A549 treated with CORT108297 at 1 μM for 4 hours (cell line): ENCODE measurements at places on chromosomes 5 and 9. TPM values are rescaled to one million over a fixed set of nuclear protein-coding genes. Genes with fewer than 3 reads are reported as not detected.

Gene ARHGEF39
- total RNA-seq = 13.1 to 20.9 TPM (median 19.3 TPM) in 5 replicates

Gene GABRP
- not detected in 5 replicates for total RNA-seq

Gene CMYA5
- 0.12 to 0.19 TPM (median 0.15 TPM) in 5 replicates for total RNA-seq

Gene CNTFR
- total RNA-seq = 0.07 to 0.13 TPM (median 0.11 TPM) in 5 replicates

Gene SLCO4C1
- 0.02 TPM in 1 of 5 replicates, not detected in the others for total RNA-seq

Gene PLPPR1
- not detected in 5 replicates for total RNA-seq

Gene BARHL1
- total RNA-seq = 0.03 TPM in 1 of 5 replicates, not detected in the others

Gene C5orf47
- total RNA-seq = 0.05 TPM in 1 of 5 replicates, not detected in the others

Gene TNFSF15
- 0.21 to 0.40 TPM (median 0.25 TPM) in 5 replicates for total RNA-seq

Gene PCDHB5
- 1.2 to 1.8 TPM (median 1.6 TPM) in 5 replicates for total RNA-seq

Gene GPRIN1
- total RNA-seq = 7.1 to 9.6 TPM (median 8.5 TPM) in 5 replicates

Gene SPATA31C1
- total RNA-seq = not detected in 5 replicates

Gene PCDHA13
- total RNA-seq = 0.05 to 0.20 TPM (median 0.06 TPM) in 3 of 5 replicates, not detected in the others

Gene ZNF608
- total RNA-seq = 0.41 to 0.73 TPM (median 0.60 TPM) in 5 replicates

Gene C5orf58
- total RNA-seq = not detected in 5 replicates
